Endothelial cell (in vitro differentiated cells): ENCODE measurements at places on chromosomes 4 and X.

DNA sequence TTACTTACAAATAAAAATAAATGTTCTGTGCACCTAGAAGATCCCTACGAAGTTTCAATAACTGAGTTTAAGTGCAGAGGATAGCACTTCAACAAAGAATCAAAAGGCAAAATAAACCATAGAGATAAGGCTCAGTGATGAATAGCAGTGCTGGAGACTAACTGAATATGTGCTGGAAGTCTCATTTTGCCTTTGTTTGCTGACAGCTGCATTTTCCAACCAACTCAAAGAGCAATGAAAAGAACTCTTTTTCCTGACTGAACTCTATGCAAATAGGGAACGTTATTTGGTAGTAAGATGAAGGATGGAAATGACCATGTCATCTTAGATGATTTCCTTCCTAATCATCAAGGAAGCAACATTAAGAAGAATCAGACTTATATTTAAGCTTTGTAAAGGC is 32.7 kb upstream of the ADH7 start:
- H3K4me1 ChIP-seq, result no peaks in the 10 kb centered on the region
- no peaks in the 10 kb centered on the region for H3K27me3 ChIP-seq
- no peak overlapping the region for H3K27ac ChIP-seq
- DNase-seq, result no peak
- no peak overlapping the region for H3K4me3 ChIP-seq

GRCh38 chr4:180636696-180637404 is 1606.4 kb upstream of the TENM3 start:
- no peaks in the 10 kb centered on the region for H3K36me3 ChIP-seq
- no peak overlapping the region for H3K27ac ChIP-seq
- H3K4me3 ChIP-seq, result no peak overlapping the region
- no peaks in the 10 kb centered on the region for H3K27me3 ChIP-seq
- DNase-seq, result no peak

GRCh38 chr4:6018331-6018730 is at the start of gene C4orf50:
TSS of gene C4orf50 (minus strand) at chr4:6018431.
- H3K4me1 ChIP-seq, result peaks cover under 1% of the 10 kb centered on the region
- no peak within 1 kb of the TSS for H3K27ac ChIP-seq
- H3K4me3 ChIP-seq, result no peak within 1 kb of the TSS
- H3K27me3 ChIP-seq, result peaks cover 1% of the 10 kb centered on the region
- peaks cover 5% of the 10 kb centered on the region for H3K36me3 ChIP-seq

DNA sequence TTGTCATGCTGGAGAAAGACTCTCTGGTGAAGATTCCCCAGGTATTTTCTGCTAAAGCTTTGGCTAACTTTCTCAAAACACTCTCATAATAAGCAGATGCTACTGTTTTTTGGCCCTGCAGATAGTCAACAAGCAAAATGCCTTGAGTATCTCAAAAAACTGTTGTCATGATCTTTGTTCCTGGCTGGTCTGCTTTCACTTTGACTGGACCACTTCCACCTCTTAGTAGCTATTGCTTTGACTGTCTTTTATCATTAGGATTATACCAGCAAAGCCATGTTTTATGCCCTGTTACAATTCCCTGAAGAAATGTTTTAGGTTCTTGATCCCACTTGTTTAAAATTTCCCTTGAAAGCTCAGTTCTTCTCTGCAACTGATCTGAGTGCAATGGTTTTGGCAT is 231.5 kb downstream of the SLC7A11 start:
- DNase-seq, result no peak
- no peaks in the 10 kb centered on the region for H3K36me3 ChIP-seq
- no peak overlapping the region for H3K4me3 ChIP-seq
- no peaks in the 10 kb centered on the region for H3K27me3 ChIP-seq
- H3K27ac ChIP-seq, result no peak overlapping the region
- no peaks in the 10 kb centered on the region for H3K4me1 ChIP-seq

DNA sequence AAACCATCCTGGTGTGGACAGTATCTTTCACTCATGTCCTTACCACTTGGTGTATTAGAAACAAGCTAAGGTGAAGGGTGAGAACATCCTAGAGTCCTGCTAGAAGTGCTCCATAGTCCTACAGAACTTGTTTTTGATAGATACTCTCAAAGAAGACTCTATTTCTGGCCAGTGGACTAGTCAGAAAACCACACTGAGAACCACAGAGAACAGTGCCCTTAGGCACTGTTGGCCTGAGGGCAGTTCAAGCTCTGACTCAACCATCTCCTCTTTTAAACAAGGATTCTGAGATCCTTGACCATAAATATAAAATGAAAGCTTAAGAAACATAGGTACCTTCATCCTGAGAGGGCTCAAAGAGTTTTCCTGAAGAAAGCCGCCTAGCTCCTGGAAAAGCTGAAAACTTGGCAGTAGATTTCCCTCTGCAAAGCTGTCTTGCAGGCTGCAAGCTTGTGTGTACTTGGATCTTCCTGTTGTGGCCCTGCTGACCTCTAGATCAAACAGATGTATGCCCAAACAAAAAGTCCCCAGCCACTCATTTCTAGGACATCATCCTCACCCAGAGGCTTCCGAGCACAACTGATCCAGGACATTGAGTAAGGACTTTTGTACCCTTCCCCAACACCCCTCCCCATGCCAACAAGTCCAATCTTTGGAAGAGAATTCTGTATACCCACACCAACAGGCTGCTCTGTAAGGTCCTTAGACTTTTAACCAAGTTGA is 111.6 kb upstream of the CXCL13 start:
- H3K27me3 ChIP-seq, result peaks cover 3% of the 10 kb centered on the region
- H3K4me3 ChIP-seq, result no peak overlapping the region
- no peak overlapping the region for H3K27ac ChIP-seq
- H3K36me3 ChIP-seq, result no peaks in the 10 kb centered on the region
- H3K4me1 ChIP-seq, result peaks cover 2% of the 10 kb centered on the region

GRCh38 chr4:154314248-154314647 is 177.4 kb downstream of the DCHS2 start:
- no peak for DNase-seq
- no peak overlapping the region for H3K27ac ChIP-seq
- H3K36me3 ChIP-seq, result no peaks in the 10 kb centered on the region
- H3K4me3 ChIP-seq, result no peak overlapping the region
- no peaks in the 10 kb centered on the region for H3K4me1 ChIP-seq

DNA sequence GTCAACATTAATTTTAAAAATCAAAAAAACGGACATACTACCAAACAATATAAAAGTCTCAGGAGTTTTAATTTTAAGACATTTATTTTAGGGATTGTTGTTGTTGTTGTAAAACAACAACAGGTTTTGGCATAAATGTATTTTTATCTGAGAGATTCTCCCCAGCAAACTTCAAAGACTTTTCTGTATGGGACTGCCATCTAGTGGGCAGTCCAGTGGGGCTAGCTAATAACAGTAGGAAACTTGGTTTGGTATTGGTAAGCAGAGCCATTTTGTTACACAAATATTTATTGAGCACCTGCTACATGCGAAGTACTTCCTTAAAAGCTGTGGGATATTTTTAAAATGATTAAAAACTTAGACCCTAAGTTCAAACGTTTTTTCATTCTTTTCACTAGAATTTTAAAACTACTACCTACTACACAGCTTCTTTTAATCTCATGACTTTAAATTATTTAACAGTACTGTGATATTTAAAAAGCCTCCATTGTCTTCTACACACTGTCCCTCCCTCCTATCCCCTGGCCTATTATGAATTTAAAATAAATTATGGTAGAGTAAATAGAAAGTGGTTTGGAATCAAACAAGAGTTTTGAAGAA is 1028.4 kb upstream of the INTU start:
- H3K4me1 ChIP-seq, result no peaks in the 10 kb centered on the region
- H3K36me3 ChIP-seq, result no peaks in the 10 kb centered on the region
- peak; percentile 27 for DNase-seq
- H3K27ac ChIP-seq, result no peak overlapping the region

DNA sequence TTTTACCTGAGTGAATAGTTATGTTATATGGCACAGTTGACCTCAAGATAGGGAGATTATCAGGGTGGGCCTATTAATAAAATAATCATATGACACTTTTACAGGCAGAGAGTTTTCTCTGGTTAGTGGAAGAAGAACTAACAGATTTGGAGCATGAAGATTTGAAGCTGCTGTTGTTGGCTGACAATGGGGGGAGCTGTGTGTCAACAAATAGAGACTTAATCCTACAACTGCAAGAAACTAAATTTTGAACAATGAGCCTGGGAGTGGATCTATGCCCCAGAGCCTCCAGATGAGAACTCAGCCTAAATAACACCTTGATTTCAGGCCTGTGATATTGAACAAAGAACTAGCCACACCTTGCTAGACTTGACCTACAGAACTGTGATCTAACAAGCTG is 7.2 kb upstream of the CCSER1 start:
- peaks cover 4% of the 10 kb centered on the region for H3K4me1 ChIP-seq
- no peaks in the 10 kb centered on the region for H3K36me3 ChIP-seq
- no peak overlapping the region for H3K27ac ChIP-seq
- H3K27me3 ChIP-seq, result no peaks in the 10 kb centered on the region

DNA sequence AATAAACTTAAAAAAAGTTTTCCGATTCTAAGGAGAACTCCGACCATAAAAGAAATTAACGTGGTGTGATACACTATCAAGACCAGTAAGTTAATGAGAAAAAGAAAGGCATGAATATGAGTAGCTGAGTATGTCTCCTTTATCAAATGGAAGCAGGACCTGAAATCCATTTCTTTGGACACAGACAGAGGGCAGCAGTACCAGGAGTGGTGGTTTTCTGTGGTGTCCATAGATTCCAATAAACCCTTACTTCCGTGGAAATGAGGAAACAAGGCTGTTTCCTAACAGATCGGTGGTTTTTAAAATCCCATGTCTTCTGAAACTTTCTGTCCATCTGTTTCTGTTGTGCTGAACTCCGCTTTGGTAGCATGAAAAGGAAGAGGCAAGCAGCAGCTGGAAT is 128.5 kb upstream of the TSPAN5 start:
- H3K36me3 ChIP-seq, result no peaks in the 10 kb centered on the region
- H3K4me1 ChIP-seq, result peaks cover 5% of the 10 kb centered on the region
- no peak overlapping the region for H3K27ac ChIP-seq
- DNase-seq, result no peak
- H3K4me3 ChIP-seq, result no peak overlapping the region
